ENCODE measurements at places on chromosomes 11 and 22.

- DNase-seq = no peak
Observed at GRCh38 chr22:46135611-46136485, 14.5 kb upstream of the PPARA start.

GRCh38 chr11:31805629-31806185 is 5.4 kb downstream of the PAX6 start:
- no peak for DNase-seq

DNA sequence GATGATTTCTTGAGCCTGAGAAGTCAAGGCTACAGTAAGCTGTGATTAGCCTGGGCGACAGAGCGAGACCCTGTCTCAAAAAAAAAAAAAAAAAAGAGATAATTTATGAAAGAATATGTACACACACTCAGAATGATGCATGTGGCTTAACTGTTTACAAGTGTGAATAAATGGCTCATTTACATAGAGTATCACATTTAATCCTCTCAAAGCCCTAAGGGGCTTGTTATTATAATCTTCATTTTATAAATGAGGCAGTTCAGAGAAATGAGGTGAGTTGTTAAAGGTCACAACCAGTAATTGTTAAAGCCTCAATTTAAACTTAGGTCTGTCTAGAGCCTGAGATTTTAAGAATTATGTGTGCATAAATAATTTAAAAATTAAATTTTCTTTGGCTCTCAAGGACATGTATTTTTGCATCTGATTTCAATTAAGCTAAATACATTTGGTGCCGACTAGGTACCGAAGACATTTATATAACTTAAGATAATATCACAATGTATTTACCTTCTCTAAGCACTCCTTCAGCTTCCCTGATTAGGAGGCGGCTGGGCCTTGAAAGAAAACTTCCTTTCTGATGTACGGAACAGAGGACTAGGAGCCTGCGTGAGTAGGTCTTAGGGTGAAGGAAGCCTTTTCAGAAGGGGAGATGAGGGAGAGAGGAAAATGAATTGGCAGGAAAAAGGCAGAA is 28.5 kb upstream of the DDX6 start:
- DNase-seq = no peak

DNA sequence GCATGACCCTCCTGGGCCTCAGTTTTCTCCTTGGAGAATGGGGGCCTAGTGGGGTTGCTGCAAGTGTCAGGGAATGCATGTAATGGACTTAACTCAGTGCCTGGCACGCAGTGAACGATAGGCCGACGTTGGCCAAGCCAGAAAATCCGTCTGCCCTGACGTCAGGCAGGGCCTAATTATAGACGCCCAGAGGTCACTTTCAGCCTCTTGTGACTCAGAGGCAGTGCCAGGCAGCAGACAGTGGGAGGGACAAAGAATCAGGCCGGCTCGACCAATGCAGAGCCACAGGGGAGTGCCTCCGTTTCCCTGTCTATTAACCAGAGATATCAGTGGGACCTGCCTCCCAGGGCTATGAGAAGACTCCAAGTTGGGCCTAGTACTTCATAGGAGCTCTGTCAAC is 115.0 kb downstream of the MN1 start:
- DNase-seq = peak; percentile 84

DNA sequence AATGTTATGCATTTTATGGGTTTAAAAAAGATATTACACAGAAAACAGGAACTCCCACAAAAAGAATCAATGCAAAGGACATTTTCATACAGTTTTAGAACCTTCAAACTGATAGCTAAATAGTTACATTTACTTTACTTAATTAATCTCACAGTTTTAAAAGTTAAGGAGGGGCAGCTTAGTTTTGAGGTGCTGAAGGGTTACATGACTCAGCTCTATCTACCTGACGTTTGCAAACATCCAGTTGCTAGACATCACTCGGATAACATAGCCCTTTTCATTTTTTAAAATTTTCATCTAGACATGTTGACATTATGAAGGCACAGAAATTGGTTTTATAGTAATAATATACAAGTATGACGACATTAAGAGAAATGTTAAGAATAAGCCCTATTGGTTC is 53.7 kb upstream of the HSD17B12 start:
- no peak for DNase-seq

GRCh38 chr11:41099654-41100053 is 359.8 kb downstream of the LRRC4C start:
- no peak for DNase-seq

DNA sequence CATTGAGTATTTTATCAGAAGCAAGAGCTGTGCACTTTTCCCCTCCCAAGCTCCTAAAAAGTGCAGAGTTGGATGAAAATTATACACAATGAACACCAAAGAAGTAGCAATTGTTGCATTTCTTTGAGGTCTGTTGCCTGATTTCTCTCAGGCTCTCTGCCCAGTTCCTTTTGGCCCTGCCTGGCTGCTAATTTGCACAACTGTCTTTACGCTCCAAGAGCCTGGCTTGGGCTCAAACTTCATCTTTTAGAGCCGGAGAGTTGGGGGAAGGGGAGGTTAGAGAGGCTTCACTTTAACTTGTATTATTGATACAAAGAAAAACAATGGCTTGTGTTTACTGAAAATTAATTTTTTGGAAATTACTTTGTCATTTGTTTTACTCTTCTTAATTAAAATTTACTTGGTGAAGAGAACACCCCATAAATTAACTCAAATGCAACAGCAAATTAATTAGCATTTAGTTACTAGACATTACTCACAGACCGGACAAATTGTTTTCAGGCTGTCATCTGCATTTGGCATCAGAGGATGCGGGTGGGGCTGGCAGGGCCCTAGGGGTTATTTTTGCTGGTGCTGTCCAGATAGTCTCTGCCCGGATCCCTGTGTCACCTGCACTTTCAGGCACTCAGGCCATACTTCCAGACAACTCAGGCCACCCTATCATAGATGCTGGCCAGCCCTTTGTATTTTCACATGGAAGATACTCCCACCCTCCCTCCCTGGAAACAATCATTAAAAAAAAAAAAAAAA is 407.3 kb downstream of the NXPE2 start:
- no peak for DNase-seq

DNA sequence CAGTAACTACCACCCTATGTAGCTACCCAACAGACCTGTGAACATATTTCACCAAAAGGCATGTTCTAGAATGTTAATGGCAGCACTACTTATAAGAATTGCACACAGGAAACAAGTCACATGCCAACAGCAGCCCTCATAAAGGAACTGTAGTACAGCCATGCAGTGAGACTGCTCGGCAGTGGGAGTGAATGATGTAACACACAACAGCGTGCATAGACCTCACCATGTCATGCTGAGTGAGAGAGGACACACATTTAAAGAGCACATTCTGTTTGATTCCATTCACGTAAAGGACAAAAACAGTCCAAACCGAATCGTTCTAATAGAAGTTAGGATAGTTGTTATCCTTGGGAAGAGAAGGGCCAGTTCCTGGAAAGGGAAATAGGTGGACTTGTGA is 27.2 kb upstream of the KIRREL3 start:
- DNase-seq = no peak

DNA sequence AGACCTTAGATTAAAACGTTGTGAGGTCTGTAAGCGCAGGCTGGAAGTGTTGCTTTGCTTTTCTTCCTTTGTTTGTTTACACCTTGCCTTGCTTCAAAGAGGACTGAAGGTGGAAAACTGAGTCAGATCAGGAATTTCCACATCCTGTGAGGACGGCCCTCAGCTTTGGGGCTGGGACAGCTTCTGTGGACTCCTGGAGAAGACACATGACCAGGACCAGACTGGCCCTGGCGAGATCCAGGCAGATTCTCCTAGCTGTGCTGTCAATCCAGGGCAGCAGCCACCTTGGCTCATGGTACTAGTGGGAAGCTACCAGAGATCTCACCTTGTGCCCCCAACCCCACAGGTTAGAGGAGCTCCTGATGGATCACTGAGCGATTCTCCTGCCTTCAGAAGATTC is 1461.9 kb downstream of the TBC1D22A start:
- no peak for DNase-seq

DNA sequence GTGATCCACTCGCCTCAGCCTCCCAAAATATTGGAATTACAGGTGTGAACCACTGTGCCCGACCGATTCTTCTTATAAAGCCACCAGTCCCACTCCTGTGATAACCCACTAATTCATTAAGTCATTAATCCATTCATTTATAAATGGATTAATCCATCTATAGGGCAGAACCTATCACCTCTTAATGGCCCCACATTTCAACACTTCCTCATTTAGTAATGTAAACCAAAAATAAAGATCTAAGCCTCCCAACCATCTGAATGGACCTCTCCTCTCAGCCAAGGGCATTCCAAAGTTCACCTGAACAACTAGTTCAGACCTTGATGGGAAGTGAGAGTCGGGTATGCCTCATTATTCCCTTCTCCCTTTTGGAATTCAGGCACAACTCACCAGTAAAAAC is 9.9 kb upstream of the MRPL11 start:
- no peak for DNase-seq

DNA sequence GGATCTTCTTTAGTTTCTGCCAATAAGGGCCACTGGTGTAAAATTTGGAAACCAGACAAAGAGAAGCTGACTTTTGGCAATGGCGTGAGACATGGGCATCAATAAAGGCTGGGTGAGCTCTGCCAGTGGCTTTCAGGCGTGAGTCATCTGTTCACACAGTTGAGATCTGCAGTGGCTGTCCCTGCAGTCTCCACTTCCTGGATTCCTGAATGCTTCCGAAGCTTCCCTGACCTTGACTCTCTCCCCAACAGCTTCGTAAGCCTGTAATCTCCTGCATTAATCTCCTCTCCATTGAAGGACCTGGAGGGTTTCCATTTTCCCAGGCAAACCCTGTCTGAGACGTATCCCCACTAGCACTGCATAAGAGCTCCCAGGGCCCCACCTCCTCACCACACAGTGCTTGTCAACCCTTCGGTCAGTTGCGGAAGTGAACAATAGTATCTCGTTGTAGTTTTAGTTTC is 574.7 kb downstream of the TBC1D22A start:
- DNase-seq = no peak

- DNase-seq = no peak
Observed at GRCh38 chr11:2517386-2518064, 72.7 kb downstream of the KCNQ1 start.

DNA sequence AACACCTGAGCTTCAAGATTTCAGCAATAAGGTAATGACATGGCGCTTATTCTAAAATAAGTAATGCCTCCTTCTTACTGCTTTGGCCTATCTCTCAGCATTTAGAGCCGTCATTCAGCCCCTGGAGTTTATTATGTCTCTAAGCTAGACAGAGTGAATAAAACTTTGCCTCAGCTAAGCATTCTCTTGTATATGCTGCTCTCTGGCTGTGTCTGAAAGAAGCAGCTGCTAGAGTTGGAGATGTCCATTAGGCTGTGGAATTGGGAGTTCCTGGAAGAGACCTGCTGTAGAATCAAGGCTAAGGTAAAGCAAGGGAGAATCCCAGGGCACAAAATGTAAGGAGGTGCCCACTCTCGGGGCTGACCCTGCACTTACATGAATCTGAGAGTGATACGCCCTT is 35.5 kb upstream of the TTC12 start:
- no peak for DNase-seq

DNA sequence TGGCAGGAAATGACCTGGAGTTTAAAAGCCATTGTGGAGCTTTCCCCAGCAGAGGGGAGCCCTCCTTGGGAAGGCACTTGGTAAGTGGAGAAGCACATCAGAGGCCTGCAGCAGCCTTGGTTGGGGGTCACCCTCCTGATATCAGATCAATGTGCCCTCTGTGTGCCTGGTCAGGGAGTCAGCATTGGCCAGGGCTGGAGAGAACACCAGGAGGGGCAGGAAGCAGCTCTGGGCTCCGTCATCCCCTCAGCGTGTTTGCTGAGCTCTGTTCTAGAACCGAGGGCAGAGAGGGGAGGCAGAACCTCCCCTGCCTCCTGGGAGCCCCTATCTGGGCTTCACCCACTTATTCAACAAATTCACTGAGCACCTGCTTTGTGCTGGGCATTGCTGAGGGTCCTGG is 846.0 kb downstream of the TBC1D22A start:
- DNase-seq = peak; percentile 15
